ENCODE measurements at places on chromosomes 7 and 10.

DNA sequence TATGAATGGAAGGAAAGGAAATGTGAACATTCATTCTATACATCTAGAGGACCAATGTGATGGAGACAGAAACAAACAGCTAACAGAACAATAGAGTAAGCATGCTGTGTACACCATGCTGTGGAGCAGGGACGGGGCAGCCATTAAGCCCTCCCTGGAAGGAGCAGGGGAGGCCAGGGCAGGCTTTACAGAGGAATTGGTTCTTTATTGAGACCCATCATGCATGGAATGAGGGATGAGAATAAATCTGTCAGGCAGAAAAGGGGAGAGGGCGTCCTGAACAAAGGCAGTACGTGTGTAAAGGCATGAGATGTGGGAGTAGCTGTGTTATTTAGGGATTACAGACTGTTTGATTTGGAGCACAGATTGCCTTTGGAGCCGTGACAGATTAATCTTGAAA is 35.2 kb downstream of the STK17A start:
- no peak for DNase-seq

DNA sequence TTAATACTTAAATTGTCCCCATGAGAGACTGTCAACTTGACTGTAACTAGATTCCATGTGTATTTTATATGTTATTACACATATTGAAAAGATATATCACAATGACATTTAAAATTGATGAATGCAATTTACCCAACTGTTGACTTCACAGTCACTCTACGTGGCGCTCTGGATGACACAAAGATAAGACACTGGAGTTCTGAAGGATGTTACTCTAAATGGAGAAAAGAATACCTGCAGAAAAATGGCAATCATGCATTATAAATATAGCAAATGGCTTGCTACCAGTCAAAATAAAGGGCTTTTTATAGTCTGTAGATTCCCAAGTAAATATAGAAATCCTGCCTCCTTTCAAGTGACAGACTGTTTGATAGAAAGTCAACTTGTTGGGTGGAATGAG is 143.6 kb upstream of the KLF6 start:
- no peak for DNase-seq

DNA sequence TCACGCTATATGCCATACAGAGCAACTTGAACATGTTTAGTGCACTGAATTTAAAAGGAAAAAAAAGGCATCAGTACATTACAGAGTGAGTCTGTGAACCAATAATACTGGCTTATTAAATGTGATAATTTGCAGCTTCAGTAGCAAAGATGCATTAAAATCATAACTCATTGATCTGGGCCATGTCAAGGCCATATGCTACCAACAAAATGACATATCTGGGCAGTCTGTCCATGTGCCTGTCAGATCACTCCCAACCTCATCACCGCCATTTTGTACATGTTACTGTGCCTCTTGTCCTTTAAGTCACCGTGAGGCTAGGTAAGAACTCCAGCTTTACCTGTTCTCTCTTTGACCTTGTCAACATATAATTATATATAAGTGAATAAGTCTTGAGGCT is 307.4 kb upstream of the LRGUK start:
- DNase-seq: no peak

DNA sequence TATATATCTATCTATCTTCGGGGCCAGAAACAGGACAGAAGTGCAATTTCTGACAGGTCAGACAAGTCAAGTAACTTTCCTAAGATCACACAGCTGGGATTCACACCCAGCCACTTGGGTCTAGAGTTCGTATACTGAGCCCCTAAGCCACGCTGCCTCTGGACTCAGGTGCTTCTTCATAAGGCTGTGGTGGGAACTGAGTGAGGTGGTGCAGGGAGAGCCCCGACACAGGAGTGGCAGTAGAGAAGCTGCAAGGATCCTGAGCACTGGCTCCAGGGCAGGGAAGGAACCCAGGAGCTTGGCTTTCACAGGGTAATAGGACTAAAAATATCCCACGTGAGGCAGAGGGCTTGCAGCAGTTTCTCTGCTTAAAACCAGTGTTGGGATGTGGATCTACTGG is 33.8 kb downstream of the C10orf53 start:
- no peak for DNase-seq

GRCh38 chr10:62727934-62728333 is 76.6 kb upstream of the ADO start:
- no peak for DNase-seq

- no peak for DNase-seq
Observed at GRCh38 chr7:30178748-30179436, 44.1 kb downstream of the MTURN start.

DNA sequence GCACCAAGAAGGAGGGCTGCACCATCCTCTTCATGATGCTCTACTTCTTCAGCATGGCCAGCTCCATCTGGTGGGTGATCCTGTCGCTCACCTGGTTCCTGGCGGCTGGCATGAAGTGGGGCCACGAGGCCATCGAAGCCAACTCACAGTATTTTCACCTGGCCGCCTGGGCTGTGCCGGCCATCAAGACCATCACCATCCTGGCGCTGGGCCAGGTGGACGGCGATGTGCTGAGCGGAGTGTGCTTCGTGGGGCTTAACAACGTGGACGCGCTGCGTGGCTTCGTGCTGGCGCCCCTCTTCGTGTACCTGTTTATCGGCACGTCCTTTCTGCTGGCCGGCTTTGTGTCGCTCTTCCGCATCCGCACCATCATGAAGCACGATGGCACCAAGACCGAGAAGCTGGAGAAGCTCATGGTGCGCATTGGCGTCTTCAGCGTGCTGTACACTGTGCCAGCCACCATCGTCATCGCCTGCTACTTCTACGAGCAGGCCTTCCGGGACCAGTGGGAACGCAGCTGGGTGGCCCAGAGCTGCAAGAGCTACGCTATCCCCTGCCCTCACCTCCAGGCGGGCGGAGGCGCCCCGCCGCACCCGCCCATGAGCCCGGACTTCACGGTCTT is 1.9 kb downstream of the FZD1 start:
- no peak for DNase-seq

GRCh38 chr7:64888901-64889685 is 14.0 kb upstream of the ZNF273 start:
- no peak for DNase-seq

- DNase-seq: no peak
Observed at GRCh38 chr7:196283-196682, 3.9 kb downstream of the FAM20C start.

GRCh38 chr7:159094023-159094740 is 50.5 kb downstream of the VIPR2 start:
- DNase-seq: no peak

GRCh38 chr10:72552857-72553256 is 73.0 kb downstream of the MICU1 start:
- DNase-seq: peak; percentile 32

- DNase-seq: no peak
Observed at GRCh38 chr10:133104068-133104962, 16.6 kb downstream of the ADGRA1 start.

GRCh38 chr10:2137549-2138174 is 400.3 kb upstream of the ADARB2 start:
- DNase-seq: no peak

GRCh38 chr10:74643596-74643975 is 182.8 kb upstream of the KAT6B start:
- no peak for DNase-seq

- DNase-seq: no peak
Observed at GRCh38 chr10:121380211-121380610, 218.0 kb downstream of the FGFR2 start.

DNA sequence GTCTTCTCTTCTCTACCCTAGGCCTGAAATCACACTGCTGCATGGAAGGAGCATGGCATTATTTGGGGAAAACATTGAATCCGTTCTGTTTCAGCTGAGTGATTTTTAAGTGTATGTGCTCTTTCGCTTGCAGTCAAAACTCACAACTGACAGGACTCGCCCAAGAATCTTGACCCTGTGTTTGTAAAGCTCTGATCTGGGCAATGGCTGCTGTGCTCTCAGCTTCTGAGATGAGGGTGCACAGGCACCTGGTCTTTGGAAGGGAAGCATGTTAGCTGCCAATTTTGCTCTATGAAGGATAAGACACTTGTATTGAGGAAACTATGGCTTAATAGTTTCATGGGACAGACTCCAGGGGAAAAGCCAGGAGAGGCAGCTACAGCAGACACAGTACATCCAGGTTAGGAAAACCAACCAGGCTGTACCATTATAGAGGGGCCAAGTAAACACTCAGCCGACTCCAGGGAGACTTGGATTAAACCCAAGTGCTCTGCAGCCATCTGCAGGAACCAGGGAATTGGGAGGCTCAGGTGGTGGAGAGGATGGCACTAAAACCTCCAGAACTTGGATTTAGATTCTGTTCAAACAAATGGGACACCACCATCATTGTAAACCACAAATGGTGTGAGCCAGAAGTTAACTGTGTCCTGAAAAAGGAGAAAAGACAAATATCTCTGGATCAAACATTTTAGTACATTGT is 43.3 kb downstream of the LYZL1 start:
- DNase-seq: no peak

DNA sequence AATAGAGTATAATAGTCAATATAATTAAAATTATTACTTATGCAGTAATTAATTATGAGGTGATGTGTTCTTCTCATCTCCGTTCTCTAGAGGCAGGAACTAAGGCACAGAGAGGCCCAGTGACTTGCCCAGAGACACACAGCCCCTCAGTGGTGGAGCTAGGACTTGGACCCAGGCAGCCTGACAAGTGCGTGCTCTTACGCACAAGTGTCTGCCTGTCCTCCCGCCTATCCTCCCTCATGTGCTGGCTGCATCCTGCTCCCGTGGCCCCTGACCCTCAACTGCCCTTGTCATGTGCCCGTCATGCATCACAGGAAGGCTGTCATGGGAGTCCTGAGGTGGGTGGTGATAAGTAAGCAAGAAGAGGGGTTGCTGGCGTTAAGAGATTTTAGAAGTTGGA is 14.3 kb downstream of the IL2RA start:
- no peak for DNase-seq

DNA sequence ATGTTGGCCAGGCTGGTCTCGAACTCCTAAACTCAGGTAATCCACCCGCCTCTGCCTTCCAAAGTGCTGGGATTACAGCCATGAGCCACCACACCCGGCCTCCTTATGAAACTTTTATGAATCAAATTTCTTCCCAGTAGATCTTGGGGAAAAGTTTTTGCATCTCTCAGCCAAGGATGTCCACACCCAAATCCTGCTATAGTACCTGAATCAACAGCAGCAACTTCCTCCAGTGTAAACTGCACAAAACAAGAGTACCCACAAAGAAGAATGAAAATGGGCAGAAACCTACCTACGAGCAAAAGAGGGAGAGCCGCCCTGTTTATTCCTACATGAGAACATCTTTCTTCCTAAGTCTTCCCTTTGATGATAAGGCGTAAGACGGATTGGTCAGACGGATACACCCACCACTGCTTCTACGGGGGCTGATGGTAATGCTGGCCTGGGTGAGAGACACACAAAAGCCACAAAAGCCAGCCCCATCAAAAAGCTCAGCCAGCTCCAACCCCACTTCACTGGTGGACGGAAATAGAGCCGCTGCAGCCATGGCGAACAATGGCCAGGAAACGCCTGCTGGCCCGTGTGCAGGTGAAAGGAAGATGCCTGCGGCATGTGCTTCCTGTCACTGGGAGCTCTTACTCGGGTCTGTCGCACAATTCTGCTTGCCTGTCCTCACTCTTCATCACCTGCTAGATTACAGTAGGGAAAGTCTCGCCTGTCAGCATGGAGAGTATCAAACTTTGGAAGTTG is 10.4 kb downstream of the JCAD start:
- DNase-seq: no peak

DNA sequence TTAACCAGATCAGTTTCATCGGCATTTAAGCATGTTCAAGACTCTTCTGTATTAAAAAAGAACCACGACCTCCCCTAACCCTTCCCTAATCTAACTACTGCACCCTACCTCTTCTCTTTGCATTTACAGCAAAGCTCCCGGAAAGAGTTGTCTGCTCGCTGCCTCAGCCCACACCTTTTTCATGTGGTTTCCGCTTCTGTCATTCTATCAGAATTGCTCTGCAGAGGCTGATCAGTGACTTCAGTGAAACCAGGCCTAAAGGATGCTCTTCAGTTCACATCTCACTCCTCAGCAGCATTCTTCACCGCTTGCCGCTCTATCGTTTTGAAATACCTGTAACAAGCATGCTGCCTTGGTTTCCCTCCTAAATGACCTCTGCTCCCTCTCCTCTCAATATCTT is 160.9 kb downstream of the SDK1 start:
- no peak for DNase-seq

- no peak for DNase-seq
Observed at GRCh38 chr10:63150745-63151144, 17.6 kb downstream of the NRBF2 start.

GRCh38 chr7:100152404-100152803 is 3.7 kb downstream of the LAMTOR4 start:
- DNase-seq: no peak

- no peak for DNase-seq
Observed at GRCh38 chr7:45469103-45469502, 105.1 kb upstream of the ADCY1 start.

- no peak for DNase-seq
Observed at GRCh38 chr7:25989140-25989705, 162.8 kb upstream of the NFE2L3 start.

- DNase-seq: no peak
Observed at GRCh38 chr7:91126762-91127161, 137.5 kb upstream of the FZD1 start.

DNA sequence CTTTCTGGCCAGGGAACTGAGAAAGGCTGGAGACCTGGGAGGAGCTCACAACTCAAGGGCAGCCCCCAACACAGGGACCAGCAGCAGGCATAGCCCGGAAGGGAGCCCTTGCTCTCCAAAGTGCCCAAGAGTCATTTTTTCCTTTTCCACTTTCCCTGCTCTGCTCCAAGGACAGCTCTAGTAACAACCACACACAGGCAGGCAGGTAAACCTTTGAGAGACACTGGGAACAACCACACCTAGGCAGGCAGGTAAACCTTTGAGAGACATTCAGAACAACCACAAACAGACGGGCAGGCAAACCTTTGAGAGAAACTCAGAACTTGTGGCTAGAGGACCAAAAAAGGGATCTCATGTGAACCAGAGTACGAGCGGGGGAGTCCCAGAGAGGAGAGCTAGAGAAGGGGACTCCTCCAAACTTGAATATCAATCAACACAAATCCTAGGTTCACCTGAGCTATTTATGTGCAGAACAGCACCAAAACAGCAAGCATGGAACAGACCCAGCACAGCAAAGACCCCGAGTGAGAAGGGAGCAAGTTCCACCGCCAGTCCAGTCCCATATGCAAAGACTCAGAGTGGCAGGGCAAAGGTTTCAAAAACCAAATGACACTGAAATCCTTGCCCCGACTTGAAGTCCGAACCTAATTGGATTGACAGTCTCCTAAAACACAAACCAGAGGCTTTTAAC is 33.6 kb upstream of the GUSB start:
- no peak for DNase-seq

DNA sequence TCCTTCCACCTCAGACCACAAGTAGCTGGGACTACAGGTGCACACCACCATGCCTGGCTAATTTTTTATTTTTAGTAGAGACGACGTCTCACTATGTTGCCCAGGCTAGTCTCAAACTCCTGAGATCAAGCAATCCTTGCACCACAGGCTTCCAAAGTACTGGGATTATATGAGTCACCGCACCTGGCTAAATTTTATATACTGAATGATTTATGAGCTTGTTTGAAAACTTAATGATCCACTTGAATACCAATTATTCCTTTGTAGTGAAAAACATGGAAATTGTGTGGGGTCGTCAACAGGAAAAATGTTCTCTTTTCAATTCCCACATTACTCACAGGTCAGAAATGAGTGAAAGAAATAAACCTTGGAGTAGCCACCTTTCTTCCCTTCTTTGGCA is 31.3 kb downstream of the RAPGEF5 start:
- DNase-seq: no peak
